Fibroblast of skin of right quadriceps (primary cell): ENCODE measurements at places on chromosomes 2 and 18.

GRCh38 chr2:197498937-197499593, 575 bp downstream of the HSPD1 start:
- peak; percentile 17 for DNase-seq

DNA sequence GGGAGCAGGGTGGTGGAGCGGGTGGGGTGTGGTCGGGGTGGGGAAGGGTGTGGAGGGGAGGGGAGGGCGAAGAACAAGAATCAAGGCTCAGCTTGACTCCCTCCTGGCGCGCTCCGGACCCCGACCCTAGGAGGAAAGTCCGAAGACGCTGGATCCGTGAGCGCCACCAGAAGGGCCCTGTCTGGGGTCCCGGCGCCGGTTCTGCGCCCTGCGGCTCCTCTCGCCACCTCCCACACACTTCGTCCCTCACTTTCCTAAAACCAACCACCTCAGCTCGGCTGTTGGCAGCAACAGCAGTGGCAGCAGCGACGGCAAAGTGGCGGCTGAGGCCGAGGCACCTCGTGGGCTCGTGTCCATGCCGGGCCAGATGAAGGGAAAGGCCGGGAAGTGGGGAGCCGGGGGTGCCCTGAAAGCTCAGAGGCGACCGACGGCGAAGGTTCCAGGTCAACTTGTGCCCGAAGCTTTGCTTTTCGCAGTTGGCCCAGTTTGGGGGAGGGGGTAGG, 2.1 kb downstream of the KLHL14 start:
- DNase-seq = no peak

- no peak for DNase-seq
Observed at GRCh38 chr2:10500601-10501361, 52.7 kb upstream of the ODC1 start.

DNA sequence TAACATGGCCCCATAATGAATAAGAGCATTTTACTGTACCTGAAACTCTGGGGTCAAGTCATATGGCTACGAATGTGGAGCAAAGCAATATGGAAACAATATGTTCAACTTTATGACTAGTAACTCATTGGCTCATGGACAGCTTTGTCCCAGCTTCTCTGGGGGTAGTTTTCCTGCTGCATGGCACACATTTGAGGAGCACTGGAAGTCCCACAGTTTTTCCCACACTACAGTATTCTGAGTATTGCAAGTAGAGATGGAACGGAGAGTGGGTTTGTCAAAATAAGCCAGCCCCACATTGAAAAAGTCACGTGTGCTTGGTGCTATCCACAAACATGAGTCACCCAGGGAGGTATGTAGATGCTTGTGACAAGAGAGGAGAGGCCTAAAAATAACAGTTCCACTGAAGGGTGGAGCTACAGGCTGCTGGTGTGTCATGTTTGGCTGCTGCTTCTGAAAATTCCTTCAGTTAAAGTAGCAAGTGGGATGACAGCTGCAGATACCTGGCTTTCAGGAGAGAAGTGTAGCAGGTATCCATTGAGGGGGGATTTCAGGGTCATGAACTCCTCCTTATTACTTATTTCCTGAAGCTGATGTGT, 48.2 kb upstream of the CTAGE1 start:
- peak; percentile 95 for DNase-seq

GRCh38 chr2:47060652-47061170, 94.4 kb downstream of the STPG4 start:
- DNase-seq = no peak

- DNase-seq = peak; percentile 88
Observed at GRCh38 chr2:226310146-226310545, 489.5 kb downstream of the IRS1 start.

DNA sequence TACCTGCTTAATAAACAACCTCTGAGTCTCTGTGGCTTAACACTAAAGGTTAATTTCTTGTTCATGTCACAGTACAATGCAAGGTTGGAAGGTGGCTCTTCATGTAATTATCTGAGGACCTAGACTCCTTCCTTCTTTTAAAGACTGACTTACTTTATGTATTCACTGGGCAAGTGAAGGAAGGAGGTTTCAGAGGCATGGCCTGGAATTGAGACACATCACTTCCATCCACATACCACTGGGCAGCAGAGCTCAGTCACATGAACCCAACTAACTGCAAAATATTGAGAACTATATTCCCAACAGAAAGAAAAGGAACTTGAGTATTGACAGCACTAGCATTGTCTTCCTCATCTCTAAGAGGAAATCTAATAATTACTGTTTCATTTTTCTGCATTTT, 57.5 kb upstream of the FN1 start:
- DNase-seq = no peak

- DNase-seq = no peak
Observed at GRCh38 chr2:219358170-219359075, 25.9 kb upstream of the RESP18 start.

DNA sequence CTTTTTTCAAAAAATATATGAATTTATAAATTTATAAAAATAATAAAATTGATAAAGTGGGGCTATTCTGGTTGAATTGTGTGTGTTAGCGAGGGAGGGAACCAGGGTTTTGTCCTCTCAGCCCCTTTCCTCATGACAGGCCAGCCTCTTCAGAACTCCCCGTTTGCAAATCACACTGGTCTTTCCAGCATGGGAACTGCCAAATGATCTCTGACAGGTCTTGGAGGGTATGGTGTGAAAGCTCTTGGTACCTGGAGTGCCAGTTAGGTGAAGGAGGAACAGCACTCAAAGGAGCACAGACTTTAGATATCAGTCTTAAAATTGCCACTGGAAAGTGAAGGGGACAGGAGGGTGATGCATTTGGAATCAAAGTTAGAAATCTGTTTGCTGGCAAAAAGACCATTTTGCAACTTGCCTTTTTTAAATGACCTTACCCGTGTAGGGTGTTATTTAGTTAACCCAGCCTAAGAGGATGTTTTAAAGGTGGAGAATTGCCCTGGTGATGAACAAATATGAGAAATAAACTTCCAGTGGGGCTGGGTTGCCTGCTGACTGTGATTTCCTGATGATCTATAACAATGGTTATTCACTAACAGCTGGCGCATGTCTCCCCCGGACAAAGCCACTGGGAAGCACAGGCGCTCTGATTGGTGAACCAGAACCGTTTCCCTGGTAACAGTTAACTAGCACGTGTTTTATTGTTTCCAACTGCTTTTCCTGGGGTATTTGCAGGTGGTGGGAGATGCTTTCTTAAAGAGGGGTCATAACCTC, 85.3 kb upstream of the EFEMP1 start:
- peak; percentile 86 for DNase-seq

- no peak for DNase-seq
Observed at GRCh38 chr2:198129609-198130008, 325.2 kb downstream of the PLCL1 start.

GRCh38 chr2:1480671-1481076, 67.4 kb downstream of the TPO start:
- no peak for DNase-seq

- DNase-seq = no peak
Observed at GRCh38 chr18:55362303-55362702, 225.7 kb downstream of the TCF4 start.

GRCh38 chr2:143375384-143375880, 246.2 kb downstream of the ARHGAP15 start:
- DNase-seq = no peak

DNA sequence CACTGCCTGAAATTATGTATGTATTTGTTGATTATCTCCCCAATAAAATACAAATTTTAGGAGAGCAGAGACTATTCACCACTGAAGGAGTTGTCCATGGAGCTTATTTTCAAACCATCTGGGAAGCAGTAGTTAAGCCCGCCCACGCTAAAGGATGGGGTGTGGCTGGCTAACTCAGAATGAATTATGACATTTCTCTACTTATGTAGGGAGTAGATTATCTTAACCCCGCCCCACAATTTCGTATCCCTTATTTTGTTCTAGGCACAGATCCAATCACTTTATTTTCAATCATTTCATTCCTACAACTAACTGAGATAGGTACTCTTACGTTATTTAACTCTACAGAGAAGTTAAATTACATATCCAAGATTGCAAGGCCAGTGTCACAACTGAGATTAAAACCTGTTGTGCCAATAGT, 1.4 kb upstream of the LAPTM4A start:
- peak; percentile 77 for DNase-seq

GRCh38 chr2:108924580-108925251, 64.3 kb downstream of the EDAR start:
- no peak for DNase-seq

- DNase-seq = no peak
Observed at GRCh38 chr2:176482107-176482506, 212.9 kb downstream of the MTX2 start.

GRCh38 chr2:205929246-205929942, 156.6 kb downstream of the INO80D start:
- DNase-seq = no peak

DNA sequence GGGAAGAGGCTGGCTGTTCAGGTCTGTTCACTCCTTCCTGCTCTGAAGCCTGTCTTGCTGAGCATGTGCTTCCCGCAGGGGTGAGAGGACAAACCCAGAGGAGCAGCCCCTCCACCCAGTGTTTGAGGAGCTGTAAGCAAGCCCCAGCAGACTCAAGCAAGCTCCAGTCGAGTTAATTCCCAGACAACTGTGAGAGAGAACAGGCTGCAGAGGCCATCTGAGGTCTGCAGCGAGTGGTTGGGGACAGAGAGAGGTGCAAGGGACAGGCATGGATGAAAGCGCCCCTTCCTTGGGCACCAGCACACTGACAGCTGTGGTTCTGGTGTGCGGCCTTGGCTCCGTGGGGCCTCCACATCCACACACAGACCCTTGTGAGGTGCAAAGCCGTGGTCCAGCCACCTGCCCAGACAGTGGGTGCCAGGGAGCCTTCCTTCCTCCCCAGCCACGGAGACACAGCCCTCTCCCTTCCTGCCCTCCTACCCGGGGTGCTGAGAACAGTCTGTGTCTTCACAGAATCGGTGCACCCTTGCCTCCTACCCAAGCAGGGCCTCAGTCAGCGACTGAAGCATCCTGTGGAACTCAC, 36.2 kb downstream of the MAL start:
- no peak for DNase-seq

DNA sequence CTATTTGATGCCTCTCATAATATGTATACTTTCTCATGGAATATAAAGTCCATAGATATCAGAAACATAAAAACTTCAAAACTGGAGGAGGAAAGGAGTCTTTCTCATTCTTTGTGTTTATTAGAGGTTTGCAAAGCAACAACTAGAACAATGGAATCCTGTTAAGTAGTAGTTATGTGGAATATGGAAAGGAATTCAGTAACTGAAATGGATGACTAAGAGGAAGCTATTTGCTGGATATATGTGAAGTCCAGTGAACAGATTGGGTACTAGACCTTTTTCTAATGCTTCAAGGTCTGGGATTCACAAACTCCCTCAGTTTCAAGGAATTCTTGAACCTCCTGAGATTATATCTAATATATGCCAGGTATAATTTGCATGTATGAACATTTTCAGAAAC, 353.6 kb upstream of the FANCL start:
- peak; percentile 14 for DNase-seq
